Uterus (tissue), 4 donors: ENCODE measurements at places on chromosomes 5 and 9. TPM values are rescaled to one million over a fixed set of nuclear protein-coding genes. Genes with fewer than 3 reads are reported as not detected.
A peak's percentile ranks its signal among the peaks of the same experiment; 100 is the strongest.

PLEKHG4B gene
- 0.37 TPM for total RNA-seq

DNA sequence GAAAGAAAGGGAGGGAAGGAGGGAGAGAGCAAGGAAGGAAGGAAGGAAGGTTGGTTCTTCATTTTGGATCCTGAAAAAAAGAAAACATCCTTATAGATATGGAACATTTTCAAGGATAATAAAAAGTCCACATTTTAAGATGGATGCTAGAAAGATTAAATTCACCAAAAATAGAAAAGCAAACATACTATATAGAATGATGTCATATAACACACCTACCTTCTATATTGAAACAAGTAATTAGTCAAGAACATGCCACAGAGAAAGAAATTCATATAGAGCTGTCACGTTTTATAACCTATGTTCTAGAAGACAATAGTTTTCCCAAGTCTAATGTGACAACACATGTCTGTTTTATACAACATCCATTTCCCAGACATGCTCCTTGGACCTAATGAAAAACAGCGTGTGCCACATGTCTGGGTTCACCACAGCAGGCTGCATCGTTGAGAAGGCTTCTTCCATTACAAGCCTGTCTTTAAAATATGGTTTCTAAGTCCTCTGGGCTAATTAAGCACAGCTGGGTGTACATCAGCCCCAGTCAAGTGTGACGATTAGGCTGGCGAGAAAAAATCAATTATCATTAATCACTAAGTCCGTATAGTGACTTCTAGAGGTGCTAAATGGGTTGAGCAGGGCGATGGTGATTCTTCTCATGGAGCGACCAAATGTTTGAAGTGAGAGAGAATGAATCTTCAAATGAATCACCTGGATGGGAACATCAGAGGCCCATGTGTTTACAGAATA is 301.8 kb downstream of the TLE1 start:
- no peak overlapping the region for H3K4me3 ChIP-seq
- no peaks in the 10 kb centered on the region for H3K27me3 ChIP-seq
- no peak for DNase-seq
- no peaks in the 10 kb centered on the region for H3K36me3 ChIP-seq

CDH9 gene
- total RNA-seq = not detected

GRCh38 chr9:109912082-109912582 is 132.1 kb downstream of the PALM2AKAP2 start:
- no peaks in the 10 kb centered on the region for H3K4me1 ChIP-seq
- no peak for DNase-seq
- H3K36me3 ChIP-seq = no peaks in the 10 kb centered on the region
- H3K4me3 ChIP-seq = no peak overlapping the region
- H3K27me3 ChIP-seq = no peaks in the 10 kb centered on the region
- peak overlapping the region; percentile 63 for H3K27ac ChIP-seq

GRCh38 chr5:114473541-114473940 is 111.7 kb downstream of the KCNN2 start:
- no peaks in the 10 kb centered on the region for H3K36me3 ChIP-seq
- no peaks in the 10 kb centered on the region for H3K4me1 ChIP-seq
- no peak for DNase-seq
- no peak overlapping the region for H3K27ac ChIP-seq

STING1 gene
- 60.6 TPM for total RNA-seq

GRCh38 chr9:129400971-129401622 is 219.8 kb downstream of the C9orf50 start:
- no peaks in the 10 kb centered on the region for H3K27me3 ChIP-seq
- peak overlapping the region; percentile 92 for H3K27ac ChIP-seq
- peaks cover 4% of the 10 kb centered on the region for H3K4me1 ChIP-seq
- H3K4me3 ChIP-seq = no peak overlapping the region
- DNase-seq = peak; percentile 46

GRCh38 chr5:150289551-150290390 is at the start of gene CAMK2A:
Gene CAMK2A (minus strand): TSS chr5:150289773. CDS start chr5:150289625, 148 bp downstream.
- DNase-seq = no peak
- H3K27me3 ChIP-seq = no peaks in the 10 kb centered on the region
- no peak within 1 kb of the TSS for H3K4me3 ChIP-seq
- H3K27ac ChIP-seq = no peak within 1 kb of the TSS
- peaks cover under 1% of the 10 kb centered on the region for H3K4me1 ChIP-seq

SV2C gene
- total RNA-seq = not detected

AMBP gene
- not detected for total RNA-seq

DNA sequence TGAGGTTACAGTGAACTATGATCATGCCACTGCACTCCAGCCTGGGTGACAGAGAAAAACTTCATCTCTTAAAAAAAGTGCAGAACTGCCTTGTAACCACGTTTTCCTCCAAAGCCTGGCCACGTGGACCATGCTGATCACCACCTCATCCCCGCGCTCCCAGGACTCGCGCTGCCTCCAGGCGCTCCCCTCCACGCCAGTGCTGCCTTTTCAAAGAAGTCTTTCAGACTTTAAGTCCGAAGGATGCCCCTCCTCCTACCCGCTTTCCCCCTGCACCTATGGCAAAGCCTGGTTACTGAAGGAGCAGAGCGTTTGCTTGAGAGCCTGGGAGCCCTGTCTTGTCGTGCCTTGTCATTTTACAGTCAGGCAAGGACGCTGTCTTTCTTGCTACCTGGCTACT is 43.8 kb downstream of the HABP4 start:
- H3K4me1 ChIP-seq = no peaks in the 10 kb centered on the region
- no peaks in the 10 kb centered on the region for H3K36me3 ChIP-seq
- H3K27me3 ChIP-seq = no peaks in the 10 kb centered on the region
- no peak overlapping the region for H3K27ac ChIP-seq
